ENCODE measurements at places on chromosomes 13 and 19. TPM values are rescaled to one million over a fixed set of nuclear protein-coding genes. Genes with fewer than 3 reads are reported as not detected.

The ATP8B3 gene
- total RNA-seq: 6.1 TPM

- H3K27ac ChIP-seq: no peak overlapping the region
- H3K4me3 ChIP-seq: no peak overlapping the region
- H3K4me1 ChIP-seq: no peaks in the 10 kb centered on the region
- peaks cover 6% of the 10 kb centered on the region for H3K27me3 ChIP-seq
- DNase-seq: no peak
These were observed 58.1 kb downstream of the EDNRB start for GRCh38 chr13:77860507-77860981.

DNA sequence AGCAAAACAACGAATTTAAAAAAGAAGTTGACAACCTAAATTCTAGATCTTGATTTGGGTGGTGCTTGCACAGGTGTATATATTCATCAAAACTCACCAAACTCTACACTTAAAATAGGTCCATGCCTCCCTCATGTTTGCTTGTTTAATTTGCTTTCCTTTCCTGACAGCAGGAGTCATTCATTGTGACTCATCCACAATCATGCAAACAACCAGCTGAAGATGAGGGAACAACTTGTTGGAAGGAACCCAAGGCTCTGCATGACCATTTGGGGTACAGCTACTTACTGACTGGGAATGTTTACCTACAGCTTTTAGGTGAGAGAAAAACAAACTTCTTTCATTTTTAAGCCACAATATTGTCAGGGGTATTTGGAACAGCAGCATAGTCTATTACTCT is 96.6 kb downstream of the RXFP2 start:
- peaks cover 2% of the 10 kb centered on the region for H3K27me3 ChIP-seq
- H3K36me3 ChIP-seq: no peaks in the 10 kb centered on the region
- H3K4me3 ChIP-seq: no peak overlapping the region
- no peak for DNase-seq

The SLC25A15 gene
- 15.5 TPM for total RNA-seq

The RGL3 gene
- total RNA-seq: not detected

The SERPINE3 gene
- not detected for total RNA-seq

- H3K27ac ChIP-seq: no peak overlapping the region
- H3K36me3 ChIP-seq: no peaks in the 10 kb centered on the region
- no peak overlapping the region for H3K4me3 ChIP-seq
- DNase-seq: peak; percentile 26
These were observed 17.9 kb downstream of the GAS6 start for GRCh38 chr13:113845723-113846635.

GRCh38 chr13:97364031-97364430 is 69.9 kb upstream of the RAP2A start:
- H3K4me3 ChIP-seq: no peak overlapping the region
- H3K4me1 ChIP-seq: peaks cover 4% of the 10 kb centered on the region
- no peak for DNase-seq

DNA sequence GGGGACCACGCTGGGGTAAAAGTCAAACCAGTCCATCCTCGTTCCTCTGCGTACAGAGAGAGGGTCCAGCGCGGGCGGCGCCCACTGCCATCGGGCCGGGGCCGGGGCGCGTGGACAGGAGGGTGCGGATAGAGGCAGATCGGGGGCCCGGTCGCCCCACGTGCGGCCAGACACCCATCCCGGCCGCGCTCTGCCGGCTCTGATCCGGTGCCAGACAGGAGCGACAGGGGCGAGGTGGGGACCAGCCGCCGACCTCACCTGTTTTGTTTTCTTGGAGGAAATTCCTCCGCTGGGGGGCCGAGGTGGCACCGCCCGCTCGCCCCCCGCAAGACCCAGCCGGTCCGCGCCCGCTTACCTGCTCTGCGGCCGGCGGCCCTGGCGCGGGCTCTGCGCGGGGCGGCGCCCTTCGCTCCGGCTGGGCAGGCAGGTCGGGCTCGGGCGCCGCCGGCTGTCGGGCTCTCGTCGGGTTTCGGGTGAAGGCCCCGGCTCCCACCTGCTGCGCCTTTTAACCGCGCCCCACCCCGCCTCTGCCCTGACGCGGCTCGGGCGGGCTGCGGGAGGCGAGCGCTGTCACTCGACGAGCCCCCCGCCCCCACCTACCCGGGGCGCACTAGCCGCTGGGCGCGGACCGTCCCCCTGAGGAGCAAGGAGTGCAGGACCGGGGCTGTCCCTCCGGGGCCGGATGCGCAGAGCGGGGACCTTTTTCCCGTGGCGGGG is at the start of gene GJB6:
TSS of gene GJB6 (minus strand) at position 481 of the 717 bp plus-strand sequence. CDS start 8,839 bp downstream, outside the sequence.
- H3K4me3 ChIP-seq: peak within 1 kb of the TSS; percentile 71
- DNase-seq: peak; percentile 39
- H3K27me3 ChIP-seq: peaks cover 21% of the 10 kb centered on the region
- no peak within 1 kb of the TSS for H3K27ac ChIP-seq
- peaks cover 8% of the 10 kb centered on the region for H3K4me1 ChIP-seq

DNA sequence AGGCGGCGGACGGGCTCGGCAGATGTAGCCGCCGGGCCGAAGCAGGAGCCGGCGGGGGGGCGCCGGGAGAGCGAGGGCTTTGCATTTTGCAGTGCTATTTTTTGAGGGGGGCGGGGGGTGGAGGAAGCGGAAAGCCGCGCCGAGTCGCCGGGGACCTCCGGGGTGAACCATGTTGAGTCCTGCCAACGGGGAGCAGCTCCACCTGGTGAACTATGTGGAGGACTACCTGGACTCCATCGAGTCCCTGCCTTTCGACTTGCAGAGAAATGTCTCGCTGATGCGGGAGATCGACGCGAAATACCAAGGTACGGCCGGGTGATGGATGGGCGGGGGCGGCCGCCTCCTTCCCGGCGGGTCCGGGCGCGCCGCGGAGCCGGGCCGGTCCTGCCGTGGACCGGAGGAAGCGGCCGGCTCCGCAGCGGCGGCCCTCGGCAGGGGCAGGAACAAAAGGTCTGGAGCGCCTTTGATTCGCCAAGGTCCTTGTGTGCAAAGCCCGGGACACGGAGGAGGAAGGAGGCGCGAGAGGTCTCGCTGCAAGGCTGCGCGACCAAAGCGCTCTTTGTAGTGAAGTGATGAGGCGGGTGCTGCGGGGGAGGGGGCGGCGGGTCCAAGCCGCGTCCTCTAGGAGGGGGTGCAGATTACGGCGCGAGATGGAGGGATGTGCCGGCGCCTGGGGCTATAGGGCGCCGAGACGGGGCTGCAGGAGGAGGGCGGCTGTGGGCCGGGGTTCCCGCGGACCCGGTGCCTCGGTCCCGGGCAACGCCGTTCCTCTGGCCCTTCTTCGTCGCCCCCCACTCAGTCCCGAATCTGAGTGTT is 689 bp downstream of the ING1 start:
- H3K36me3 ChIP-seq: peaks cover 6% of the 10 kb centered on the region
- no peaks in the 10 kb centered on the region for H3K27me3 ChIP-seq
- peak overlapping the region; percentile 96 for H3K27ac ChIP-seq
- peak overlapping the region; percentile 93 for H3K4me3 ChIP-seq
- H3K4me1 ChIP-seq: peaks cover 26% of the 10 kb centered on the region
- DNase-seq: peak; percentile 82

GRCh38 chr19:18487576-18488402 is 34.1 kb downstream of the ELL start:
- peaks cover 2% of the 10 kb centered on the region for H3K36me3 ChIP-seq
- no peaks in the 10 kb centered on the region for H3K27me3 ChIP-seq
- no peak for DNase-seq
- no peak overlapping the region for H3K27ac ChIP-seq
- H3K4me1 ChIP-seq: peaks cover 30% of the 10 kb centered on the region
- no peak overlapping the region for H3K4me3 ChIP-seq

DNA sequence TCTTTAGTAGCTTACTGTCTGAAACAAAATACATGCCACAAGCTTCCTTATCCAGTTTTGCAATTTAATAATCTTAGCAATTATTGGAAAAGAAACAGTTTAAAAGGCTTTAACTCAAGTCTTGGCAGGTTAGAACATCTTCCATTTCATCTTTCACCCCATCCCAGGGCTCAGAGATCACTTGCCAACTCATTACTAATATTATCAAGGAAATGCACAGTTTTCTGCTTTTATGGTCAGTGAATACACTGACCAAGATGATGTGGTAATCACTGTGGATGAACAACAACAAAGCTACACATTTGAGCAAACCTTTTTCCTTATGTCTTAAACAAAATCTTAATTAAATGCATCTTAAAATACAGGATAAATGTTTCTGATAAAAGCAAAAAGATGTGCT is 48.0 kb upstream of the ITM2B start:
- H3K27ac ChIP-seq: no peak overlapping the region
- DNase-seq: no peak
- H3K36me3 ChIP-seq: no peaks in the 10 kb centered on the region
- no peaks in the 10 kb centered on the region for H3K27me3 ChIP-seq
- peaks cover 56% of the 10 kb centered on the region for H3K4me1 ChIP-seq

The ITGBL1 gene
- total RNA-seq: not detected

Measured in activated naive CD4-positive, alpha-beta T cell treated with anti-CD3 and anti-CD28 coated beads for 36 hours (primary cell).